ENCODE measurements at places on chromosomes 6 and 20. TPM values are rescaled to one million over a fixed set of nuclear protein-coding genes. Genes with fewer than 3 reads are reported as not detected.

GRCh38 chr6:8100159-8100854 lies 2.0 kb downstream of the EEF1E1 start:
- peak overlapping the region; percentile 79 for H3K27ac ChIP-seq
- H3K4me1 ChIP-seq, result peaks cover 12% of the 10 kb centered on the region
- no peak for DNase-seq
- H3K36me3 ChIP-seq, result peaks cover 40% of the 10 kb centered on the region
- no peaks in the 10 kb centered on the region for H3K27me3 ChIP-seq

GRCh38 chr20:44171775-44172571 lies 15.0 kb downstream of the JPH2 start:
- peaks cover 54% of the 10 kb centered on the region for H3K27me3 ChIP-seq
- H3K36me3 ChIP-seq, result no peaks in the 10 kb centered on the region
- no peak overlapping the region for H3K27ac ChIP-seq
- no peak for DNase-seq

Gene PPP1R14C
- total RNA-seq, result 3.6 TPM

DNA sequence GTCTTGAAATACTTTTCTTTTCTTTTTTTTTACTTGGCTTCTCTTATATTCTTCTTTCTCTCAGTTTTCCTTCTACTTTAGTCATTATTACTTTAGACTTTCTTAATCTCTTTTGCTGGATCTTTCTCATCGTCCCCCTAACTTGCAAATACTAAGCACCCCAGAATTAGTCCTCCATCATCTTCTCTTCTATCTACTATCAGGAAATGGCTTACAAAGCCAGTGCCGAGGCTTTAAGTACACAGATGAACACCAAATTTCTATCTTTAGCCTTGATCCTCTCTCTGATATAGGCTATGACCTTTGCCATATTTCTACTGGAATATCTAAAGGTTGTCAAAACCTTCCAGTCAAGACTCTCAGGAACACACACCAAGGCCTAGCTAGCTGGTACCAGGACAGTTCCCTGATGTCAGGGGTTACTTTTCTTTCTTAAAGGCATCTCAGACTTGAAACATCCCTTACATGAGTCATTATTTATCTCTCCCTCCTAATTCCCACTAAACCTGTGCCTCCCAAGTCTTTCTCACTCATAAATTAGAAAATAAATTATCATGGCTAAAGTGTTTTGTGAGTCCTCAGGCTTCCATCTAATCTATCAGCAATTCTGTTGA lies 278.6 kb upstream of the TCF21 start:
- no peaks in the 10 kb centered on the region for H3K36me3 ChIP-seq
- H3K27ac ChIP-seq, result no peak overlapping the region
- DNase-seq, result no peak
- H3K4me1 ChIP-seq, result no peaks in the 10 kb centered on the region
- H3K27me3 ChIP-seq, result no peaks in the 10 kb centered on the region

Gene PI16
- total RNA-seq, result 0.32 TPM

Gene POU5F1
- 32.7 TPM for total RNA-seq

- no peaks in the 10 kb centered on the region for H3K4me1 ChIP-seq
- DNase-seq, result no peak
- H3K27me3 ChIP-seq, result no peaks in the 10 kb centered on the region
- H3K36me3 ChIP-seq, result no peaks in the 10 kb centered on the region
- no peak overlapping the region for H3K4me3 ChIP-seq
Measured at GRCh38 chr6:169362501-169363121, 109.0 kb upstream of the THBS2 start.

Gene PTPRK
- total RNA-seq, result 265 TPM

DNA sequence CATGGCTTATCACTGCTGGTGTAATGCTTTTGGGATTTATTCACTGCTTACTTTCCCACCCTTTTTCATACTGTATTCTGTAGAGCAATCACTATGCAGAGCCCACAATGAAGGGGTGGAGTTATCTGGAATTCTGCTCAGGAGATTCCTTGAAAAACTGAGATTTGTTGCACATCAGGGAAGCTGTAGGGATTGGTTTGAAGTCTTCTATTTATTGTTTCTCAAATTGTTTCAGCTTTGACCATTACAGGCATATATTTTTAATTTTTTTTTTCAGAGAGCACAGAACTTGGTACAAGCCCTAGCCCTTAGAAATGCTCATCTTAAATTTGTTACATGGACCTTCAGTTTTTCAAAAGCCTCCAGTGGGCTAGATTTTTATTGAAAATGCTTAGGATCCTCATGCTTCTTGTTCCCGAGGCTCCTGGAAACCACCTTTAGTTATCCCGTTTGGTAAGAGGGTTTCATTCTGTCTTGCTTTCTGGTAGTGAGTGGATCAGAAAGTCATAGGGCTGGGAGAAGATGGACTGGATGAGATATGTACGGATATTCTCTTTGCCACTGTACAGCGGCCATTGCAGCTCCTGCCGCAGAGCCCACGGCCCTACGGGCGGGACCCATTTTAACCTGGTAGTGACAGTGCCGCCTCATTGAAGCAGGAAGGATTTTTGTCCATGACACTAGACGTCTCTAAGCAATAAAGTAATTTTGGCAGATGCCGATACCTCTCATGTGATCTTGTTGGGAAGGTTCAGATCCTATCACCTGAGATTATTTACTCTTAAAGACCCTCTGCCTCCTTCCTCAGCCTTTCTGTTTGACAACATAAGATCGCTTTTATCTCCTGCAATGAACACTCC lies 45.3 kb upstream of the ZNF184 start:
- peak overlapping the region; percentile 99 for H3K27ac ChIP-seq
- peaks cover 9% of the 10 kb centered on the region for H3K4me1 ChIP-seq
- DNase-seq, result peak; percentile 48
- H3K4me3 ChIP-seq, result peak overlapping the region; percentile 94

All from Calu3 (cell line).